ENCODE measurements at places on chromosomes 5 and 9. TPM values are rescaled to one million over a fixed set of nuclear protein-coding genes. Genes with fewer than 3 reads are reported as not detected.

DNA sequence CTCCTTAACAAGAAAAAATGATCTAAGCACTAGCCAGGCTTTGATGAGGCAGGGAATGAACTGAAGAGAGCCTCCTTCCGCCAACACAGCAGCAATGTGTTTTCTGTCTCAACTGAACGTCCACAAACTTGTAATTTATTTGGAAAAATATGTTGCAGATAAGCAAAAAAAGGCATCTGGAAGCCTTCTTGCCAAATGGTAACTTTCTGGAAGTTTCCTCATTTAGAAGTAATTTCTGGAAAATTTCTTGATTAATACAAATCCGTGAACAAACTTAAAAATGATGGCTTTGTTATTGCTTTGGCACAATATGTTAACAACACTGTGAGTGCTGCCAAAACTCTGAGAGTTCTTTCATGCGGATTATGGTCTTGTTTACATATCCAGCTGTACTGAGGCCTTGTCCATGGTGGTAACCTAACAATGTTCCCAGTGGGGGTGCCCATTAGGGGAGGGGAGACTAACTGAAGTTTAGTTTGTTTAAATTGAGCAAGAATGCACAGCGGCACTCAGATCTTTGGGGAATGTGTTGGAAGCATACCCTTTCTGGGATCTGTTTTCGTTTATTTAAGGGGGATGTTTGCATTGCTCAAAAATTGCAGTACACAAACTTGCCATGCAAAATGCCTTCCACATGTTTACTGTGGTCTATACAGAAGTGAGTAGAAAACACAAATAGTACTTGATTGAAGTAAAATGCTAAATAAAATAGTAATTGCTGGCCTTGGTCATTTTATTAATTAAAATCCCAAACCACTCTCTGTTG, 334.7 kb downstream of the NR2F1-AS1 start:
- no peak for DNase-seq

GRCh38 chr9:78121488-78121887, 89.9 kb upstream of the GNAQ start:
- DNase-seq, result no peak

DNA sequence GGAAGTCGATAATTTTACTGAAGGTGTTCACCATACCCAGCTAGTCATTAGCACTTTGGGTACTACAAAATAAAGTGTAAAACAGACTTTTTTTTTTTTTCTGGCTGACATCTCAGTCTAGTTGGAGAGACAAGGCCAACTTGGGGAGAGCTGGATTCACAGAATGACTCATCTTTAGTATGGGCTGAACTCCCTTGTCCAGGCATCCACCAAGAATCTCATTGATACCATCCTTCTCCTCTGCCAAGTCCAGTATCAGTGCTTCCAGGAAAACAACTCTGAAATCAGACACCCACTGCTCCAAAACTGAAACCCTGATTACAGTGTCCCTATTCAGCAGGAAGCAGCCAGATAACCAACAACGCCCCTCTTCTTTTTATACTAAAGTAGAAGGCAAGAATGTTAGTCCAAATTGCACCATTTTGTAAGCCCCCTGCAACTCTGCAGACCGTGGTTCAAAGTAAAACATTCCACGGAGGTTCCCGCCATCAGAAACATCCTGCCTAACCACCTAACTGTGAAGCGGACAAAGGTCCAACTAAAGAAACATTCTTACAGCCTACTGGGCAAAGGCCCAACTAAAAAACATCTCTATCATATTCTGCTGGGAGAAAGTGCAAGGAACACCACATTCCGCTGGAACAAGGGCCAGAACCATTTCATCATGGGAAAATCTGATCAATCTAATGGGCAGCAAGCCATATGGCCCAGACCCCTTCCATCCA, 728.2 kb downstream of the BRINP1 start:
- DNase-seq, result no peak

- DNase-seq, result no peak
Measured at GRCh38 chr9:70100362-70100761, 56.7 kb downstream of the MAMDC2 start.

DNA sequence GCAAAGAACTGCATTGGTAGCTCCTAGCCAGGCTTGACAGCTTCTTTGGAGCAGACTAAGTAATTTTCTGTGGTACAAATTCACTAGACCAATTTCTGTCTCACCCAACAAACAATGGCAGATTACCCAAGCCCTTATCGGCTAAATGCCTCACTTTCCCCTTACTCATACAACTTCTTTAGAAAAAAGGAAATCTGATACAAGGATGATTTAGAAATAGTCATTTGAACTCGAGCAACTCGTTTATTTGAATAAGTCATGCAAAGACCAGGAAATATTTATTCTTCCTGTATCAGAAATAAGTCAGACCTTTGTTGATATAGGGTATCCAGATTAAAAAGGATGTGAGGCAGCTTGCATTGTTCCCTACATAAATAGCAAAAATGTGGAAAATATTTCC, 170.4 kb upstream of the CDH6 start:
- DNase-seq, result no peak

GRCh38 chr5:158857371-158857770, 242.3 kb downstream of the EBF1 start:
- DNase-seq, result no peak

DNA sequence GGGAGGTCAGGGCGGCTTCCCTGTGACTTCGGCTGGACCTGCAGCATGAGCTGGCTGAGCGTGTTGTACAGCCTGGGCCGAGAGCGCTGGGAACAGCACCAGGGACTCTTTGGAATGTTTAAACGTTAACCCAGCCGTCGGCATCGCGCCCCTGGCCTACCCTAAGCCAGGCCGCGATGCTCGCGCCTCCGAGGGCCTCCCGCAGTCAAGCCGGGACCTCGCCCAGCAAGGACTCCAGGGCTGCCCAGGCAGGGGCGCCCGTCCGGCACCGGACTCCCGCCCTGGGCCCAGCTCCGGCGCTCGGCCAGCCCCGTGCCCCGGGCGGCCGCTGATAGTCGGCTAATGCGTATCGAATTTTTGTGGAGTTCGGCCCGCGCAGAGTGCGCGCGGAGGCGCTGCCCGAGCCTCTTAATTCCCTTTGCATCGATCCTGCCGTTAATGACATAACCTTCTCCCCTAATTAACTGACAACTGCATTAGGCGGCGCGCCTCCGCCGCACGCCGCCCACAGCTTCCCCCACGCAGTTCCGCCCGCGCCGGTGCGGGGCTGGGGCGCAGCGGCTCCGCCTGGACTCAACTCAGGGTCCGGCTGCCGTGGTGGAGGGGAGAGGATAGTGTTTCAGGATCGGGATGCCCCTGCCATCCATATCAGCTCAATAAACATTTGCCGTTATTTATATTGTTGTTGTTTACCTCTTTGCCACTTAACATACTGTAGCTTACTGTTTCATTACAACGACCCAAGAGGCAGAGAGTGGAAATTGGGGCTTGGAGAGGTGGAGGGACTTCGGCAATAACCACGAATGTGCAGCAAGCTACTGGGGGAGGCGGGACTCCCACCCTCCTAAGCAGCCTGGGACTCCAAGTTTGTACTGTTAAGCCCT, 28.8 kb upstream of the CDC23 start:
- peak; percentile 81 for DNase-seq

The SPAAR gene
- total RNA-seq, result 0.72 TPM
